Kasumi-1 (cell line): ENCODE measurements at places on chromosomes 16 and 17.

DNA sequence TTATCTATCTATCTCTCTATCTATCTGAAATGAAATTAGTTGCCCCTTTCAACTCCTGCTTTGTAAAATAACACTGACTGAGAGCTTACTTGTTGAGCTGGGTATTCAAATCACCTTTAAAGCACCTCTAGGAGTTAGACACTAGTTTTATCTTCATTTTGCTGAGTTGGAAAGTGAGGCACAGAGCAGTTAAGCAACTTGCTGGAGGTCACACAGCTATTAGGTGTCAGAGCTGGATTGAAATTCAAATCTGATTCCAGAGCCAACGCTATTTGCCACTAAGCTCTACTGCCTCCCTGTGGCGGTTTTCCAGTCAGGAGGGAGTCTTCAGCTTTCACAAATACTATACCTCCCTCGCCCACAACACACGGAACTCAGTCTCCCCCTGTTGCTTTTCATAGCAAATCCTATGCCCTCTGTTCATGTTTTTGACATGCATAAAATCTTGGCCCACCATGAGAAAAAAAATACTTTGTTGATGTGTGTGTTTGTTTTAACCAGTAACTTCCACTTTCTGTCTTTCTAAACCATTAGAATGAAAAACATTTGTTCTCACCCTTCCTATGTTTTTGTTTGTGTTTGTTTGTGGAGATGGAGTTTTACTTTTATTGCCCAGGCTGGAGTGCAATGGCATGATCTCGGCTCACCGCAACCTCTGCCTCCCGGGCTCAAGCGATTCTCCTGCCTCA is 74.8 kb upstream of the SMURF2 start:
- peak; percentile 80 for DNase-seq

- DNase-seq = no peak
These were observed 1.4 kb downstream of the CARHSP1 start for GRCh38 chr16:8867216-8867931.

DNA sequence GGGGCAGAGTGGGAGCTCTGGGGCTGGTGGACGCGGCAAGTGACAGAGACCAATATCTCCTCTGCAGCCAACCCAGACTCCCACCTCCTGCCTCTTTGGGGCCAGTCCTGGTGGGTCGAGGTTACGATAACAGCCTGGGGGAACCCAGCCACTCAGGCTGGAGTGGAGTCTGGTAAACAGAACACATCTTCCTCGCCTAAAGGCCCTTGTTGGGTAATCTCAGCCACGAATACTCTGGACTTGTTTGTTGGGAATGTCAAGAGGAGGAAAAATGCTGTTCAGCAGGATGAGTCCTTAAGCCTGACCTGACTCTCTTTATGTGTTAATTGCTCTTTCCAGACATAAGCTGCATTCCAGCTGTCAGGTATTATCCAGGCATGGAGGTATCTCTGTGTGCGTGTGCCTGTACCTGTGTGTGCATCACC is 8.0 kb upstream of the SPNS2 start:
- DNase-seq = no peak

- DNase-seq = no peak
These were observed 110.3 kb downstream of the CYB561 start for GRCh38 chr17:63335831-63336230.

DNA sequence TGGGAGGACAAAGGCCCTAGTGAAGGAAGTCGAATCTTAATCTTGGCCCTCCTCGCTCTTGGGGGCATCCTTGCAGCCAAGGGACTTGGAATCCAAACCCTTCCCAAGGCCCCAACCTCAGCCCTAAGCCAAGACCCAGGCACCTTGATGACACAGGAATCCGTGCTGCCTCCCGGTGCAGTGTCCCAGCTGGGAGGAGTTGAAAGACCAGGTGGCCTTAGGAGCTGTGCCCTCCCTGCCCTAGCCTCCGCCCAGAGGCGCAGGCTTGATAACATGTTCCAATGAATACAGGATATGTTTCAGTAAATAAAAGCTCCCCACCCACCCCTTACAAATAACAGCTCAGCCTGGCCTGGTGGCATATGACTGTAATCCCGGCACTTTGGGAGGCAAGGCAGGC is at the start of gene CHST5:
Gene CHST5, minus strand, starts transcription at position 208 of the 400 bp plus-strand sequence. CDS start 5,724 bp downstream, outside the sequence.
- no peak for DNase-seq

- DNase-seq = no peak
These were observed 218.8 kb downstream of the RAB11FIP4 start for GRCh38 chr17:31609996-31610910.

GRCh38 chr17:18041776-18042175 is 2.6 kb downstream of the GID4 start:
- DNase-seq = no peak

GRCh38 chr17:56834380-56835263 is 671 bp downstream of the DGKE start:
- DNase-seq = peak; percentile 73

DNA sequence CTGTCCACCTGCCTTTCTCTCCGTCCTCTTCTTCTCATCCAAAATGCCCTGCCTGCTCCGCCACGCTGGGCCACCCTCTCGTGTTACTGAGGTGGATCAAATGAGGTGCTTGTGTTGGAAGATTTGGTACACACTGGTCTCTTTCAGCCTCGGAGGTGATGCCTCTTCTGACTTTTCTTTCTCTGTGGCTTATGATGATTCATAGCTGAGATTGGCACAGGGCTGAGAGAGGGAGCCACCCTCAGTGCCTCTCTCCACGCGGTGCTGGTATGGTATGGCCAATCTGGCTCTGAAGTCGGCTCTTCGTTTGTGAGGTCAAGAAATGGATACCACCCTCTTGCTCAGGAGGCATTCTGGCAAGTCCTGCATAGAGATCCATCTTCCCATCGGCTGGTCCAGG is 82.4 kb downstream of the PLCG2 start:
- no peak for DNase-seq

GRCh38 chr17:55314784-55315491 is 50.2 kb downstream of the HLF start:
- DNase-seq = no peak
